ENCODE measurements at places on chromosomes 11 and 22.

- DNase-seq: no peak
Measured at GRCh38 chr11:94450048-94450447, 43.6 kb downstream of the MRE11 start.

GRCh38 chr11:19607656-19608360, 104.8 kb upstream of the NAV2 start:
- DNase-seq: no peak

DNA sequence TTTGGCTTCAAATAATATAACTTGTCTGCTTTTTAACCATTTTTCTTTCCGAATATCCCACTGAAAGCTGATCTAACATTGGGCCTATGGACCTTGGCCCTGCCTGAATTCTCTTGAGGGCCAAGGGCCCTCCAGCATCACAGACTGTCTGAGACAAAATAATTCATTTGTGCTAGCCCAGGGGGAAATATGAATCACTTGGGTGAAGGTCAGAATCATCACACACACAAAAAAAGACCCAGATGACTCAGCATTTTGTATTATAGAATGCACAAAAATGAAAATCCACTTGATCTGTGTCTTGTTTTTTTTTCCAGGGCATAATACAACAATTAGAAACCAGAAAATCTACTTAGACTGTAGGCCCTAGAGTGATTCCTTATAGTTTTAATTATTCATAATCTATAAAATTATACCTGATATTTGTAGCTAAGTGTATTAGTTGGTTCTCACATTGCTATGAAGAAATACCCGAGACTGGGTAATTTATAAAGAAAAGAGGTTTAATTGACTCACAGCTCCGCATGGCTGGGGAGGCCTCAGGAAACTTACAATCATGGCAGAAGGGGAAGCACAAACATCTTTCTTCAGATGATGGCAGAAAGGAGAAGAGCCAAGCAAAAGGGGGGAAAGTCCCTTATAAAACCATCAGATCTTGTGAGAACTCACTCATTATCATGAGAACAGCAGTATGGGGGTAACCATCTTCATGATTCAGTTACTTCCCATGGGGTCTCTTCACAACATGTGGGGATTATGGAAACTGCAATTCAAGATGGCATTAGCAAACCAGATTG, 15.6 kb upstream of the RDX start:
- DNase-seq: no peak

DNA sequence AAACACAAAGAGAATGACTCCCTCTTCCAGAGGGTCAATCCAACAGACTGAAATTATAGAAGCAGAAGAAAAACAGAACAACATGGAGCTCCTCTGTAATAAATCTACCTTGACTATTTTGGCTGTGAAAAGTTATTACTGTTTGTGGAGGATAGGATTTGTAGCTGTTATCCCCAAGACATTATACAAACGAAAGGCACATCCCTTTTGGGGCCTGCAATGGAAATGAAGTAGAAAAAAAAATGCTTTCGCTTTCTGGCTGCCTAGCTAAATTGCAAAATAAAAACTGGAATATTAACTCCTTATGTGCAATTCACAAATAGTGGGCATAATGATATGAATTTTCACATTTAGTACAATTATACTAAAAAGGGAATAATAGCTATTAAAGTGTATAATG, 123.8 kb upstream of the CCDC179 start:
- no peak for DNase-seq

DNA sequence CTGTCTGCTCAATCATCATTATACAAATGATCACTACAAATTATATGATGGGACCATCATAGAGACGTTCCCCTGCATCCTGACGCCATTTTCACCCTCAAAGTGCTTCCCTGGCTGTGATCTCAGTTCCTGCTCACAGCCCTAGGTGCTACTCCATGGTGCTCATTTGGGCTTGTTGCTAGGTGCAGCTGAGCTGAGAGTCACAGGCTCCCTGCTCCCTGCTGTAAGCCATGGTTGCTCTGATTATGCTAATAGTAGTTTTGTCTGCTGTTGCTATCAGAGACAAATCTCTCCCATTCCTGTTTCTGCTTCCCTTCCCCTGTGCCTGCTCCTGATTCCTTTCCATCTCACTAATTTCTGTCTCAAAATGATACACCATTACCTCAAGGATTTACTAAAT, 474.3 kb downstream of the METTL15 start:
- DNase-seq: no peak

DNA sequence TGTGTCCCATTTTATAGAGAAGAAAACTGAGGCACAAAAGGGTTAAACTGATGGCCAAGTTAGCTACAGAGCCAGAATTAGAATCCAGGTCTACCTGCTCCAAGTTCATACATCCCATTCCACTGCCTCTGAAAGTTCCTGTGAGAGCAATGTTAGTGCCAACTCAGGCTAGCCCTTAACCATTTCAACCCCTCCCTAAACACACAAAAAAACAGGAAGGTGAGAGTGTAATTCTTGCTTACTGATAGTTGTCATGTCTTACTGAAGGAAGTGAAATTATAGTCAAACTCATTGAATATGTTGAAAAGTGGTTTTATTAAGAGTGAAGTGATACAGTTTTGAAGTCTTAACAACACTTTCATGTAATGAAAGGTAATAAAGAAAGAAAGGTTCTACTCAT, 2.9 kb upstream of the E2F8 start:
- DNase-seq: no peak

DNA sequence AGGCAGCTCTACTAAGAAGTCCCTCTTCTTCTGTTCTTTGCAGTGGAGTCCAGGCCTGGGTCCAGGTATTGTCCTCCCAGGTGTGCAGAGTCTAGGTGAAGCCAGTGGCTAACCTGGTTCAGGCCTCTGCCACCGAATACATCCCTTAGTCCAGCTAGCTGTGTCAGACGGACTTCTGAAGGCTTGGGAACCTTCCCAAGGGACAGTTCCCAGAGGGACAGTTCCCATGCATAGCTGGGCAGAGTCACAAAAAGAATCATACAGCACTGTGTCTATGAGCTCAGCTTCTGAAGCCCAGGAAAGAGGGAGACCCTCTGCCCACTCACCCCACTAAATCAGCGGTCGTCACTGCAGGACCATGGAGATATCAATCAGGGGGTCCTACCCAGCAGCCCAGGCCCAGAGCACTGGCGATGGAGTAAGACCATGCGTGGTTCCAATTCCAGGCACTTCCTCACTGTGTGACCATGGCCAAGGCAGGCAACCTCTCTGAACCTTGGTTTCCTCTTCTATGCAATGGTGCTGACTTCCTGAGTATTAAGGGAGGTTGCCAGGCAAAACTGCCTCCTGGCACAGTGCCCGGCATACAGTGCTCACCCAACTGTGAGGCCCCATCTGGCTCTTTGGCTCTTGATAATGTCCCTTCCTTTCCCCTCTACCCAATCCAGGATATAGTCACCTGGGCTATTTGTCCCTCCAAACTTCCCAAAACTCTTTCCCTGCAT, 3.4 kb downstream of the MS4A10 start:
- no peak for DNase-seq

DNA sequence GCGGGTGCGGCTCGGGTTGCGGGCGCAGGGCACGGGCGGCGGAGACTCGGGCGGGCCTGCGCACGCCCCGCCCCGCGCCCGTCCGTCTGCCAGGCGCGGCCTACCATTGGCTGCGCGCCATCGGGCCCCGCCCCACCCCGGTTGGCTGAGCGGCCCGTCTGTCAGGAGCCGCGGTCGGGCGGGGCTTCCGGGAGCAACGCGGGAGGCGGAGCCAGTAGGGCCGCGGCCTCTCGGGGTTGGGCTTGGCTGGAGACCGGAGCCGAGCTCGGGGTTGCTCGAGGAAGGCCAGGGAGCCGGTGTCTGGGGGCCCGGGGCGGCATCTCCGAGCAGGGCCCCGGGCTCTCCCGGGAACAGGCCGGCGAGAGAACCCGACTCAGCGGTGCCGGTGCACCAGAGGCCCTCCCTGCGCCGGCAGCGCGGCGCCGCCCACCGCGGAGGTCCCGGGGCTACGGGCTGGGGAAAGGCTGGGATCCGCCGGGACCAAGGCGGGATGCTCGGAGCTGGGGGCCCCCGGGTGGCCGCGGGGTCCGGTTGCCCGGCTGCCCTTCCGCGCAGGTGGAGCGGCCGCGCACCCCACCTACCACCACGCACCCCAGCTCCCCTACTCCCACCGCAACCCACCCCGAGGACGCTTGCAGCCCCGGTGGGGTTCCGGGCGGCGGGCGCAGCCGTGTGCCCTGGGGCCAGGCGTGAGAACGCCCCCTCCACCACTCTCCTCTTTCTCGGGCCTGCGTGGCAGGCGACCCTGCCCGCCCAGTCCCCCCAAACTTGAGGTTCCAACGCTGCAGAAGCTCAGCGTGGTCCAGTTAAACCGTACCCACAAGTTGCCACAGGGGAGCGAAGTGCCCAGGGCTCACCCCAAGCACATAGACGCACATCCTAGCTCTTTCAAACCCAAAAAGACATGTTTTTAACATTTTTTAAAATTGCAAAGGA, at the start of gene HRAS:
TSS of gene HRAS (minus strand) at position 58 of the 936 bp plus-strand sequence.
- peak; percentile 92 for DNase-seq

DNA sequence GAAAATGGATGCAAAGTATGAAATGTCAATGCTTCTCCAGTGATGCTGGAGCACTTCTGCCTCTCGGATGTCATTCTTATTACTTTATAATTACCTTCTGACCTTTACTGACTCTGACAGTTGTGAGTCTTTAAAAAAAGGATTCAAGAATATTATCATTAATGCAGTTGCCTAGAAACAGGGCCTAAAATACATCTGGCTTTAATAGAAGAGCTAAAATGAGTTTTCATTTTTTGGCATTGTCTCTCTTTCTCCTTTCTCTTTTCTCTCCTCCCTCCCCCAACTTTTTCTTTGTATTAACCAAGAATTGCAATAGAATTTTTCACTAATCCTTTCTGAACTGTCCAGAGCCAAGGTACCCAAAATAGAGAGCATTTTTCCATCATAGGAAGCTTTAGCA, 45.9 kb downstream of the FDX1 start:
- no peak for DNase-seq

DNA sequence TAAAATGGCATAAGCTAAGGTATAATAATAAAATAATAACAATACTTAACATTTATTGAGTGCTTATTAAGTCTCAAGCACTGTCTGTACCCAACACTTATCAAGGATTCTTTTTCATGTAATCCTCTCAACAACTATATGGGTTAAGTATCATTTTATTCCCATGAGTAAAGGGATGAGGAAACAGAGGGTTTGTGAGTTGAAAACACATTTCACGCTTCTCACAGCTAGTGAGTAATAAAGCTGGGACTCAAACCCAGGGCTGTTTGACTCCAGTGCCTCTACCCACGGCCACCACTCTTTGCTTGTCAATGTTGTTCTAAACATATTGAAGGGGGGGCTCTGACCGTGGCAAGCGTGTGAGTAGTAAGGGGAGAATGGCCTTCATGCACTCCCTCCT, 8.7 kb downstream of the CD3E start:
- no peak for DNase-seq

- no peak for DNase-seq
Measured at GRCh38 chr22:27153386-27153785, 496.0 kb downstream of the MIAT start.

GRCh38 chr11:130396965-130397364, 31.4 kb downstream of the ADAMTS8 start:
- DNase-seq: no peak

- DNase-seq: no peak
Measured at GRCh38 chr22:42560781-42561180, 7.0 kb downstream of the SERHL2 start.

DNA sequence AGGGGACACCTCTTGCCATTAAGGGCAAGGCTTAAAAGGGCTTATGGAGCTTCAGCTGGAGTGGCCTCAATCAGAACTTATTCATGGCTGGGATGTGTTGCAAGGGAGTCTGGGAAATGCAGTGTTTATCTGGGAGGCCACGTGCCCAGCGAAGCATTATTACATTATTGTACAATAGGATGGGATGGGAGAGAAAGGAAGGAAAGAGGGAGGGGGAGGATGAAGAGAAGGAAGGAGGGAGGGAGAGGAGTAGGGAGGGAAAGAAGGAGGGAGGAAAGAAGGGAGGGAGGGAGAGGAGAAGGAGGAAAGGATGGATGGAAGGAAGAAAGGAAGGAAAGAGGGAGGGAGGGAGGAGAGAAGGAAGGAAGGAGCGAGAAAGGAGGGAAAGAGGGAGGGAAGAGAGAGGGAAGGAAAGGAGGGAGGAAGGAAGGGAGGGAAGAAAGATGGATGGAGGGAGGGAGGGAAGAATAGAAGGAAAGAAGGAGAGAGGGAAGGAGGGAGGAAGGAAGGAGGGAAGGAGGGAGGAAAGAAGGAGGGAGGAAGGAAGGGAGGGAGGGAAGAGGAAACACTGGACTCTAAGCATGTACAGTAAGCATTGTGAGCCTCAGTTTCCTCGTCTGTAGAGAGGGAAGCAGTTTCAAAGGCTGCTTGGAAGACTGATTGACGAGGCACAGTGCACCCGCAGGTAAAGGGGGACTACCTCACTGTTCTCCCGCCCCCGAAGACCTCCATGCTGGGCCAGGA, 62.2 kb downstream of the MYEOV start:
- no peak for DNase-seq

GRCh38 chr22:26804911-26805539, 147.6 kb downstream of the MIAT start:
- DNase-seq: no peak

GRCh38 chr22:29702931-29703501, 16.8 kb upstream of the CABP7 start:
- DNase-seq: no peak

- no peak for DNase-seq
Measured at GRCh38 chr11:69186316-69187260, 30.9 kb downstream of the SMIM38 start.

DNA sequence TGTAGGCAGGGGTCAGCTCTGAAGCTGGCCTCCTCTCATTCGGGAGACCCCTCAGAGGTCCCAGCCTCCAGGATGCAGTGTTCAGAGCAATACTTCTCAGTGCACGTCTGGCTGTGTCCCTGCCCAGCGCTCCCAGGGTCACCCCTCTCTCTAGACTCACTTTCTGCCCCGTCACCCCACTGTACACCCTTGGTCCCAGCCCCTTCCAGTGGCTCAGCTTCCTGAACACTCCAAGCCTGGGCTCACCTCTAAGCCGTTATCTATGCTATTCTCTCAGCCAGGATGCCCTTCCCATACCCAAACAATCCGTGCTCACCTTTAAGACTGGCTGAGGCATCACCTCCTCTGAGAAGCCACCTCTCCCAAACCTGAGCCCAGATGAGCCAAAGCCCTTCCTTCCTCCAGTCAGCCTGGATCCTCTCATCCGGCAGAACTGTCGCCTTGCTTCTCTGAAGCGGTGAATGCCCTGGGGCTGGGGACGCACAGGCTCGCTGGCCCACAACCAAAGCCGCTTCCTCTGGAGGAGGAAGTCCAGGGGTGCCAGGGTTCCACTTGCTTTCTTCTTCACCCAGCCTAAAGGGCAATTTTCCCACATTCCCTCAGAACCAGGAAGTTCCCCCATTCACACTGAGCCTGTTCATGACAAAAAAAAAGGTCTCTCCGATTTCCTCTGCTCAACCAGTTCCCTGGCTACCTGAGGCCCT, 13.7 kb upstream of the CDKN1C start:
- DNase-seq: no peak

GRCh38 chr11:131762346-131763110, 392.1 kb downstream of the NTM start:
- DNase-seq: no peak
